Urinary bladder (tissue), 4 donors: ENCODE measurements at places on chromosomes 7 and 10. TPM values are rescaled to one million over a fixed set of nuclear protein-coding genes. Genes with fewer than 3 reads are reported as not detected.

The TDRD1 gene
- 0.04 TPM for polyA plus RNA-seq

The COL28A1 gene
- polyA plus RNA-seq: 5.3 TPM

The TLL2 gene
- polyA plus RNA-seq: 0.22 TPM

The TWIST1 gene
- 28.4 TPM for polyA plus RNA-seq

The SLC25A28 gene
- 83.4 TPM for polyA plus RNA-seq

The RARRES2 gene
- 400 TPM for polyA plus RNA-seq

The VWA2 gene
- polyA plus RNA-seq: 1.0 TPM

The EVX1 gene
- 2.0 TPM for polyA plus RNA-seq

The NACAD gene
- 7.7 TPM for polyA plus RNA-seq

DNA sequence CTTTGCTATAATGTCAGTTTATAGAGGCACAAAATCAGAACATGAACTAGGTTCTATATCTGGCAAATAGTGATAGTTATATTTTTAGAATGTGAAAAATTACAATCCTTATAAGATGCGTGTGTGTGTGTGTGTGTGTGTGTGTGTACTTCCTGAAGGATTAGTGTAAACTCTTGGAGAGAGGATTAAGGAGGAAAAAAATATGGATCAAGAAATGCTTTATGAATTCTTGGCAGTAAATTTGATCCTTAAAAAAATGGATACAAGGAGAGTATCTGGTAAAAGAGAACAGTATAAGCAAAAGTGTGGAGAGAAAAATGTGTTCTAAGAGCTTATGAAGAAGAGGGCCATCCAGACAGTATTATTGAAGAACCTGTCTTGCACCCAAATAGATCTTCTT, 484.3 kb downstream of the ADRA2A start:
- DNase-seq: no peak

DNA sequence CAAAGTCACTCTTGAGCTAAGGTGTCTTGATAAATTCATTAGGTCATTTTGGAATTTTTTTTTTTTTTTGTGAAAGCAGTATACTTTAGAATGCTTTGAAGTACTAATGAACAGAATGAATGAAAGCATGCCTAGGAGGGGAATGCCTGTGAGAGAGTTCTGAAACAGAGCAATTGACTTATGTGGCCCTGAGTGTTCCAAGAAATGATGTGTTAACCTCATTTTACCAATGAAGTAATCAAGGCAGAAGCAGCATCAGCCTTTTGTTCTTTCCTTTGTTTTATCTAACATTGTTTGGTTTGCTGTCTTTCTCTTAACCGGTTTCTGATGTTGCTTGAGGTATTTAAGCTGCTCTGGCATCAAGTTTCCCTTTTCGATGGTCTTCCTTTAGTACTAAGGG, 154.6 kb upstream of the HGF start:
- DNase-seq: no peak

DNA sequence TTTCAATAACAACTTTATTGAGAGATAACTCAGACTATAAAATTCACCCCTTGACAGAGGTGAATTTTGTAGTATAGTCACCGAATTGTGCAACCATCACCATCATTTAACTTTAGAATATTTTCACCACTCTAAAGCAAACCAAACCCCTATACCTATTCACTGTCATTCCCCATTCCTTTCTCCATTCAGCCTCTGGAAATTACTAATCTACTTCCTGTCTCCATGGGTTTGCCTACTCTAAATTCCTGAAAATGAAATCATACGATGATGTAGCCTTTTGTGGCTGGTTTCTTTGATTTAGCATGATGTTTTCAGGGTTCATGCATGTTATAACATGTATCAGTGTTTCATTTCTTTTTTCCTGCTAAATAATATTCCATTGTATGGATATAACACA, 15.6 kb upstream of the LMTK2 start:
- no peak for DNase-seq

- no peak for DNase-seq
Measured at GRCh38 chr7:116797612-116798011, 64.8 kb upstream of the CAPZA2 start.

- no peak for DNase-seq
Measured at GRCh38 chr10:78301481-78301880, 267.8 kb downstream of the RPS24 start.

GRCh38 chr10:120782336-120782735, 68.8 kb upstream of the WDR11 start:
- DNase-seq: no peak

GRCh38 chr10:11243425-11244222, 226.0 kb downstream of the CELF2 start:
- DNase-seq: no peak
